GDM1 (cell line): ENCODE measurements at places on chromosomes 3 and 15.

DNA sequence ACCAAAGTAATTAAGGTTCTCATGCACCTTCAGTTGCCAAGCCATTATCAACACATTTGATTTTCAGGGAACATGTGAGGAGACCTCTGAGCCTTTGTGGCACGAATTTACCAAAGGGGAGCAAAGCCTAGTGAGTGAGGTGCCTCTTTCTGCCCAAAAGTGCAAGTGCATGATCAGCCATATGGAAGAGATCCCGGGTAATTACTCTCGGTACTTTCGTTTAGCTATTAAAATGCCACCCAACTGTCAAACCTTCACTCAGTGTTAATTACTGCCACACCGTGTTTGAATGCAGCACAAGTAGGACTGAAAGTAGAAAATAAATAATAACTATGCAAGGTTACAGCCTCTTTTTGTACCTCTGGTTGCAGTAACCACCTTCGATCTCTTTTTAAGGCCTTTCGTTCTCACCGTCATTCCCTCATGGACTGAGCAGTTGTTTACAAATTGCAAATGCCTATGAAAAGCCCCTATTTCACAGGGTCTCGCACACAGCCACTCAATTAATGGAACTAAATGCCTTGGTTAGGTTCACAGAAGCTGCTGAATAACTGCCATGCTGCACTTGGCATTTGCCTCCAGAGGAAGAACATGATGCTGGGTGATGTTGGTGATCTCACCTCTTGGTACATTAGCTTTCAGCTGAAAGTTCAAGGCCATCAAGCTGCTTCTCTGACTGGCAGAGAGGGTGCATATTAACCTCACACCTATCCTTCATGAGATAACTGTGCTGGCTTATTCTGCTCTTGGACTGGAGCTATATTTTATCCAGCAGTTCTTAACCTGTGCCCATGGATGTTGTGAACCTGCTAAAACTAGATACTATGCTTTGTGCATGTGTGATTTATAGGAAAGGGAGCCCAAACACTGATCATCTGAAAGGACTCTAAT lies 69.9 kb downstream of the TNIK start:
- no peak for DNase-seq

GRCh38 chr3:24111711-24112110 lies 166.6 kb downstream of the NR1D2 start:
- DNase-seq: no peak

DNA sequence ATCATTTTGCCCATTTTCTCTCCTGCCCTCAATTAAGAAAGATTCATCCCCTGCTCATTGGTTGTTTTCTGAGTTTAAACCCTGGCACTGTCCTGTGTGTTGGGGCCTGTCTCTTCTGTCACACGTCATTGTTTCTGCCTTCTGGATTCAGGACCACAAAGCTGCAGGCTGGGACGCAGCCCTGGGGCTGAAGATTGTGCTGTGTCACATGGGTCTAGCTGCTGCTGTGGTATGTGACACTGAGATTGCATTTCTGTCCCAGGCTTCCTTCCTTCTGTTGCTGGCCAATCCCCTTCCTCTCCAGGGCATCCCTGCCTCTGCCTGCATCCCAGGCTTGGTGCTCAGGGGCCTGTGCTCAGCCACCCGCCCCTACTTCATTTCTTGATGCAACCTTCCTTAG lies 28.9 kb downstream of the INSYN1 start:
- no peak for DNase-seq

GRCh38 chr3:171967137-171967783 lies 72.1 kb upstream of the FNDC3B start:
- DNase-seq: peak; percentile 19

DNA sequence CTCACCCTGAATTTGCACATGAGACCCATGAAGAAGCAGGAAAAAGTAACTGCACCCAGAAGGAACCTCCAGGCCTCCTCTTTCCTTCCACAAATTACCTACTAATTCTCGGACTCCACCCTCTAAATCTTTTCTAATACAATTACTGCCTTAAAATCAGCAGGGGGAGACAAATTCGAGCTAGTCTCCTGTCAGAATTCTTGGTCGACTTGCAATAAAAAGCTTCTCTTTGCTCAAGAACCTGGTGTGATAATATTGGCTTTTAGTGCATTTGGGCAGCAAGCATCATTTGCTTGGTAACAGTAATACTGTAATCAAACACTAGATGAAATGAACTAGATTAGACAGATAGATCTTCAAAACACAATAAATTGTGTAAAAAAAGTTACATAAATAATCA lies 281.9 kb downstream of the RAP2B start:
- DNase-seq: no peak

GRCh38 chr15:61780278-61780980 lies 279.8 kb downstream of the VPS13C start:
- DNase-seq: no peak

GRCh38 chr15:49989498-49989897 lies 129.5 kb downstream of the ATP8B4 start:
- no peak for DNase-seq

DNA sequence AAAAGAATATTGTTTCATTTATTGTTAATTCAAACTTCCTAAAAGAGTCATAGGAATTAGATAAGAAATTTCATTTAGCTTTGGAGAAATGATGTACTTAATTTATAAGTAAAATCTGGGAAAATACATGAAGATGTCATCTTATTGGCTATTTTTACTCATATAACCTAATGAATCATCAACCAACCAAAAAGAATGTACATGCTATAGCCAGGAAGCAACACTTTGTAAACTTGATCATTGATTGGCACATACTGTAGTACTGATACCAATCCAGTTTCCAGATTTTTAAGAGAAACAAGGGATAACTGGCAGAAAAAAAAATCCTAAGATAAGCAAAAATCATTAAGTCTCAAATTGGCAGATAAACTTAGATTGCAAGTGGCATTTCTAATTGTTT lies 207.9 kb upstream of the CDIN1 start:
- DNase-seq: no peak

DNA sequence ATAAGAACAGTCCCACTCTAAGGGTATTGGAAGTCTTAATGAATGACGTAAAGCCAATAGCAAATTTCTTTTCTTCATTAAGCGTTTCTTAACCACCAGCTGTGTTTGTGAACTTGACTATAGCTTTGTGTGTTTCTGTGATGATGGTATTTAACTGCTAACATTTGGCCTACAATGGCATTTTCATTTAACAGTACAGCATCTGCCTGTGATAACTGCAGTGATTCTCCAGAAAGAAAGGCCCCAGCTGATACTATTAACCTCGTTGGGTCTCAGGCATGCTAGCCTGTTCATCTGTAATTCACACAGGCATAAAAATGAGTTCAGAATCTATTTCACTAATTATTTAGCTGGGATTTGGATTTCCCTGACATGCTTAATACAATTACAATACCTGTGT lies 121.9 kb downstream of the NECTIN3 start:
- DNase-seq: no peak

- DNase-seq: no peak
Measured at GRCh38 chr3:13708301-13708700, 159.4 kb downstream of the FBLN2 start.
